Hepatocyte (in vitro differentiated cells): ENCODE measurements at places on chromosomes 6 and 20.
A peak's percentile ranks its signal among the peaks of the same experiment; 100 is the strongest.

DNA sequence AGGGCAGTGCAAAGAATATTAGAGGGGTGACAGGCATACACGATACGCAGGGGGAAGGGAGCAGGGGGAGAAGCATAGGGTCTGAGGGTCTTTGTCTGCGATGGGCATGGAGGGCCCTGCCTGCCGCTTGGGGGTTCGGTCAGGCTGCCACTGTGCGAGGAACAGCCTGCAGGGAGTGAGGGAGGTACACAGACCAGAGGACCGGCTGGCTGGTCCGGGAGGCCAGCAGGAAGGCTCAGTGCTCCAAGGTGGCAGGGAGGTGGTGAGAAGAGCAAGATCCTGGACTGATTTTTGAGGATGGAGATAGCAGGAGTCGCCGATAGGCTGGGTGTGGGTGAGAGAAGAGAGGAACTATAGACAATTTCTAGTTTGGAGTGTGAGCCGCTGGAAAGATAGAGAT is 338.4 kb downstream of the ZFAND3 start:
- DNase-seq, result no peak

DNA sequence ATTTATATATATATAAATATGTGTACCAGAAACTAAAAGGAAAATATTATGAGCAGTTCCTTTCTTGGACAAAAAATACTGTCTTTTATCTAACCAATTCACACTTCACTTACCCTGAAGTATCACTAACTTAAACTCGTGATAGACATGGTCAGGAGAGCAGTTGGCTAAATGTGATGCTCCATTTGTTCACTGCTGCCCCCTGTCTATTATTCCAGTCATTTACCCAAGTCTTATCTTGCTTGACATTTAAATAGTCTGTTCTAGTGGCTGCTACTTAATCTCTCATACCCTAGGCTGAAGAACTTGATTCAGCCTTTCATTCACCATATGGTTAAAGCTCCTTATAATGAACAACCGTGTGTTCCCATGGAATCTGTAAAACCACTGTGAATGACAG is 789.6 kb upstream of the EYS start:
- peak; percentile 50 for DNase-seq

- no peak for DNase-seq
These were observed 38.8 kb downstream of the SNX3 start for GRCh38 chr6:108222064-108222463.

GRCh38 chr6:52074716-52075115 is 12.7 kb downstream of the PKHD1 start:
- DNase-seq, result no peak

GRCh38 chr6:138856654-138857053 is 60.8 kb downstream of the ECT2L start:
- DNase-seq, result no peak

GRCh38 chr6:64732888-64733287 is 974.1 kb downstream of the EYS start:
- no peak for DNase-seq

DNA sequence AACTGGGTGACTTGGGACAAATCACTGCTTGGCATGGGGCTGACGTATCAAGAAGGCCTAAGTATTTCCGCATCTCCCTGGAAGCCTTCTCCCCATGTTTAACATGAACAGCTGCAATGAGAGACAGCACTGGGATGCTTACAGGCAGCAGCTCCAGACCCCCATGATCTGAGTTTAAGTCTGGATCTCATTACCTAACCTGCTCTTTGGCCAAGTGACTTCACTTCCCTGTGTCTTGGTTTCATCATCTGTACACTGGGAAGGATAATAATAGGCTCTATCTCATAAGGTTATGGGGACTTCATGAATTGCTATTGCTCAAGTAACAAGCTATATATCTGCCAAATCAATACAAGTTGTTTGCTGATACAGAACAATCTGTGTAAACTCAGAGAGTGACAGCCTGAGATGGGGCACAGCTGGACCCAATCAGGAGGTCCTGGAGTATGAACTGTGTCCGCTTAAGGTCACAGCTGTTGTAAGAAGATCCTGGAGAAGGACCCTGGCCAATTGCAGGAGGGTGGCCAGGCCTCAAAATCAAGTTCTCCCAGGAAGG is 56.0 kb downstream of the TGM2 start:
- DNase-seq, result no peak

- DNase-seq, result no peak
These were observed 74.4 kb downstream of the PKHD1 start for GRCh38 chr6:52013035-52013434.

DNA sequence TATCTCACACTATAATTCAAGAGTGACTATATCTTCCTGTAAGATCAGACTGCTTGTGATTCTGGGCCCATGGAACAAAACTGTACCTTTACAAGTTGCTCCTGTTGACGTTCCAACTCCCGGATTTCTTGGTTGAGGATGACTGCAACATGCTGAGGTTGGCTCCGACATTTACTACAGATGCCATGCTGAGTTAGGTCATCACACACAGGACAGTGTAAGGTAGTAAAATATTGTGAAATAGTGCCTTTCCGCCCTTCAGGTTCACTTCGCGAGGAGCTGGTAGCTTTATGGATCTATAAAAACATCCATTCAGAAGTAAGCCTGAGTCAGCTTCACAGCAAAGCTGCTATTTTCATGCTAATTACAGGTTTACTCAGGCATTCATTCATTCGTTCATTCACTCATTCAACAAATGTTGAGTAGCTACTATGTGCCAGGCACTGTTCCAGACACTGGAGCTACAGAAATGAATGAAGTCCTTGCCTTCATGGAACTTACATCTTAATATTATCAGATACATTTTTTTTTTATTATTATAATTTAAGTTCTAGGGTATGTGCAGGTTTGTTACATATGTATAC is 175.7 kb downstream of the REV3L start:
- DNase-seq, result peak; percentile 53

DNA sequence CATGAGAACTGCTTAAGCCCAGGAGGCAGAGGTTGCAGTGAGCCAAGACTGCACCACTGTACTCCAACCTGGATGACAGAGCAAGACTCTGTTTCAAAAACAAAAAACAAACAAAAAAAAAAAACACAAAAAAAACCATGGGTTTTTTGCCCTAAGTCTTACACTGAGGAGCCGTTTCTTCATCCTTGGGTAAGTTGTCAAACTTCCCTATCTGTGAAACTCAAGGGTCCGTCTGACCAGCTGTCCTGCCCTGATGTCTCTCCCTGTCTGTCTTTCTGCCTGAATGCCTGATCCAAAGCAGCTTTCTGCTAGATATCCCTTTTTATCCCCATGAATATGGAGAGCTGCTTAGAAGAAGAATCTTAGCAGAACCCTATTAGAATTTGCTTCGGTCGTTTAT is 41.3 kb upstream of the CLDN20 start:
- no peak for DNase-seq

DNA sequence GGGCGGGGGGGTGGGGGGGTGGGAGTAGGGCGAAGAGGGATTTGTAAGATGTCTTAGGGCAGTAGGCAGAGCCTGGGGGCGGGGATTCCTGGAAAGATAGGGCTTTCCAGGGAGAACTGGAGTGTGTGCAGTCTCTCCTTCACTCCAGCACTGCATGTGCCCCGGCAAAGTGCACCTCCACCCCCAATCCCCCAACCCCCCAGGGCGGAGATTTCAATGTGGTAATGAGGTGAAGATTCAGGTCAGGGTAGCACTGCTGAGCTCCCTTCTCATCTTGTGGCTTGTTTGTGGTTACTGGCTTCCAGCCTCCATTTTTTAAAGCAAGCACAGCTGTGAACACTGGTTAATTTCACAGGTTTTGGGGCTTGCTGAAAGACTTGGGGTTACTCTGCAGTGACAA is 5.9 kb downstream of the TMEM239 start:
- DNase-seq, result no peak

- peak; percentile 59 for DNase-seq
These were observed 278.2 kb upstream of the SUPT3H start for GRCh38 chr6:45655745-45656476.

GRCh38 chr6:25014791-25015560 is 79.2 kb upstream of the RIPOR2 start:
- DNase-seq, result peak; percentile 51

DNA sequence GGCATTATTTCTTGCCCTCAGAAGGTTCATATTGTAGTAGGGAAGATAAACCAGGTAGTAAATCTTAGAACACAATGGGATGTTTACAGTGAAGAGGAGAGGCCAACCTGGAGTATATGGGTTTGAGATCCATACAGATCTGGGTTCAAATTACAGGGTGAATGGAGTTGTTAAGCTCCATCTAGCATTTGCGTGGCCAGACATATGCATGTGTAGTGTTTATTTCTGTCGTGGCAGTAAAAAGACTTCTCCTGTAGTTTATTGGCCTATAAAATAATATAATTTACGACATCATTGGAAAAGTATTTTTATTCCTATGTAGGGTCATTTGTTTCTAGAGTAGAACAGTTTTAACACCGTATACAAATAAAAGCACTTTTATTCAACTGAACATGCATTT is 25.2 kb upstream of the TULP4 start:
- DNase-seq, result no peak

- DNase-seq, result peak; percentile 53
These were observed 11.2 kb downstream of the GNAS-AS1 start for GRCh38 chr20:58839474-58839874.

DNA sequence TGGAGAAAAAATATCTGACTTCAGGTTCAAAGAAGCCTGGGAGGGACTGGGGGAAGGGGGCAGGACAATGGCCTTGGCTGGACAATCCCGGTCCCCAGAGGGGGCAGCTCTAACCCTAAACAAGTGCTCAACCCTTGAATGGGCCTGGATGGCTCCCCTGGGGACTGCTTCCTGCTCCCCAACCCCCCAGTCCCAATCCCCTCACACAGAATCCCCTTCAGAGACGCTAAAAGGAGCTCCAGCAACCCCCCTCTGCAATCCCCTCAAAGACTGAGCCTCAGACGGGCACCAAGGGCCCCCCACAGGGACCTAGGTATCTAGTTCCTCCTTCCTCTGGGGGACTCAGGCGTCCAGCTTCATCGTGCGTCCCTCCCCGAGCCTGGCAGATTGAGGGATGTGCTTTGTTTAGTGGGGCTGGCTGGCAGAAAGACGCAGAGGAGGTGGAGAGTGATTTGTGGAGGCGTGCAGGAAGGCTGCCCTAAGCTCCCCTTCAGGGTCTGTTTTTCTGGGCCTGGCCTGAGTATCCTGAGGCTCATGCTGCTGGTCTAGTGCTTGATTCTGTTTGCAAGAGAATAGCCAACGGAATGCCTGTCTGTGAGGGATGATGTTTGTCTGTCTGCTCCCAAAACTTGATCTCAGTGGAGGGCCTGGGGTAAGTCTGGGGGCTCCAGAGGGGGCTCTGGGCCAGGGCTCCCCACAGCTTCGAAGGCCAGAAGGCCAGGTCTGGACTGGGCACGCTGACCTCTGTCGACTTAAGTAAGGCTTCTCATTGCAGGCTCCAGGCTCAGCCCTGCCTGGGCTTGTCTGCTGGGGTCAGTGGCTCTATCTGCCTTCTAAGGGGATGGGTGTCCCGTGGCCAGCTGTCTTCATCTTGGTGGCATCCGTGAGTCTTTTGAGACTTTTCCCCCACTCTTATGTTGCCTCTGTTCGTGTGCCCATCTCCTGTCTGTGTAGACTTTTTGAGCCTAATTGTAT is 1.7 kb upstream of the POU5F1 start:
- DNase-seq, result no peak

DNA sequence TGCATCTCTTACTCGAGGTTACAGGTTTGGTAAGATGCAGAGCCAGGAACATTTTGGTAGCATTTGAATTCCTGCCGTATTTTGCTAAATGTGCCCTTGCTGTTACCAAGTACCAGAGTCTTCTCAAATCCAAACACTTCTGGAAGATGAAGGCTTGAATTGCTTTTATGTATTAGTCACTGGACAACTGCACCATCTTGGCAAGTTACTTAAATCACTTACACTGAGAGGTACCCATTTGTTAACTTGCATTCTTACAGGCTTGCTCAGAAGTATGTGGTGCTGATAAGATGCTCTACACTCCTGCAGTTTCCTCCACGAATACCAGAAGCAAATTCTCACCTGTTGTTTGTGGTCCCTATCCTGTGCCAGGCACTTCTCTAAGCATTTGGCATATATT is 12.7 kb downstream of the IL22RA2 start:
- DNase-seq, result no peak

DNA sequence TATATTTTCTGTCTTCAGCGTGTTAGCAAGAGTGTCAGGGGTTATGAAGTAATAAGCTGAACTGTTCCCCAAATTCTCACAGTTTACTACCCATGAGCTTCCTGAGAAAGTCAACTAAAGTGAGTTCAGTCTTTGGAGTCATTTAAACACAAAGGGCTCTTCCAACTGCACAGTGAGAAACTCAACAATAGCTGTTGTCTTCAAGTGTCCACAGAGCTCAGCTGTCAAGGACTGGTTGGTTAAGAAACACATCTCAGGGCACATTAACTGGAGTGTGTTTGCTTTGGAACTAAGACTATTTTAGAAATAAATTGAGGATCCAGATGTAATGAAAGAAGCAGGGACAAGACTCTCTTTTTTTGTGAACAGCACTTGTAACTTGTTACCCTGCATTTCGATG is 241.4 kb upstream of the SOX4 start:
- no peak for DNase-seq

GRCh38 chr6:104771258-104771832 is 88.4 kb downstream of the HACE1 start:
- peak; percentile 11 for DNase-seq

GRCh38 chr6:119459207-119459974 is 109.8 kb upstream of the MAN1A1 start:
- no peak for DNase-seq

GRCh38 chr6:2111162-2111677 is 134.2 kb downstream of the GMDS start:
- no peak for DNase-seq

GRCh38 chr6:50098641-50098993 is 48.9 kb upstream of the DEFB112 start:
- DNase-seq, result no peak

GRCh38 chr20:54199721-54200176 is 8.1 kb upstream of the PFDN4 start:
- DNase-seq, result peak; percentile 85

- DNase-seq, result peak; percentile 28
These were observed 114.7 kb upstream of the ZNF217 start for GRCh38 chr20:53708129-53708968.

- DNase-seq, result no peak
These were observed 111.5 kb upstream of the RPS6KA2 start for GRCh38 chr6:166738386-166739116.

- DNase-seq, result no peak
These were observed 55.7 kb downstream of the FAM184A start for GRCh38 chr6:119022796-119023195.

GRCh38 chr6:40599555-40599954 is 12.4 kb upstream of the LRFN2 start:
- DNase-seq, result peak; percentile 63

DNA sequence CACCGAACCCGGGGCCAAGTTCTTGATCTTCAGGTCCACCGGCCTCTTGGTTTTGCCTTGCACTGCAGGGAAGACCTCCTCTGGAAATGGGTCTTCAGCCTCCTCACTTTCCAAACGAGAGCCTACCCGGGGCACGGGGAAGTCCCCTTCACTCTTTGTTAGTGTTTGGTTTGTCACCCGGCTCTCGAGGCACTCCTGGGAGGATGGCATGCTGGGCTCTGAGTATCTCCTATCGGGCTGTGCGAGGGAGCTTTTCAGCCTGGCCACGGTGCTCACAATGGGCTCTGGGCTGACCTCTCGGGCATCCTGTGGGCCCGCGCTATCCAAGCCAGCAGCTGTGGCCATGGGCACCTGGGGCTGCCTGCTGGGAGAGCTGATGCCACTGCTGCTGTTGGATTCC is 8.1 kb downstream of the TAGAP start:
- no peak for DNase-seq
